Stimulated activated CD4-positive, alpha-beta T cell treated with anti-CD3 and anti-CD28 coated beads, Interleukin-4, amount 100 ng/mL, for 24 hours (primary cell): ENCODE measurements at places on chromosomes 11 and 22.

- no peak for DNase-seq
Observed at GRCh38 chr11:79094616-79095015, 346.2 kb downstream of the TENM4 start.

- DNase-seq, result no peak
Observed at GRCh38 chr11:109971184-109971523, 122.0 kb upstream of the ZC3H12C start.

- DNase-seq, result peak; percentile 58
Observed at GRCh38 chr22:27801616-27802345, at the start of gene MN1. MN1 (minus strand) TSS chr22:27801756; CDS start chr22:27800543, 1,213 bp downstream.

- DNase-seq, result no peak
Observed at GRCh38 chr11:101872171-101872882, 42.5 kb upstream of the CEP126 start.

- DNase-seq, result no peak
Observed at GRCh38 chr11:110907629-110908028, 195.4 kb upstream of the ARHGAP20 start.

DNA sequence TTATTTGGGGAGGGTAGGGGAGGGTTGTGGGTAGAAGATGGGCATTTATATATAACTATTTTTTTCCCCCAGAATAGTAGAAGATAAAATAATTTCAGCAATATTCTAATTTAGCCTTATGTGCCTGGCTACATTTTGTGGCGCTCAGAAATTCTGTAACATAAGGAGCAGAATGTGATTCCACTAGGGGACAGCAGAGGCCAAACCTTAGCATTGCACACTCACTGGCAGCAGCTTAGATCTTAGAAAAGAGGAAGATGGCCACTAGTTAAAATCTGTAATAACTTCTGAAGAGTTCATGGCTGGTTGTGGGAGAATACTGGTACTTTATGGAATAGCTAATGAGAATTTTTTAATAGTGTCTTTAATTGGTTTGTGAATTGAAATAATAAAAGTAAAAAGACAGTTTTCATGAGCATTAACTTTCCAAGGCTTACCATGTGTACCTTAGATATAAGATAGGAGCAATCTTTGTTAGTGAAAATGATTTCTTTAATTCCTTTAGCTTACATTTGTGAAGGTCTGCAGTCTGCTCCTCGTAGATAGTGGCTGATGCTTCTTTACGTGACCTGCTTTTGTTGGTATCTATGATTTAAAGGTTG, 33.1 kb downstream of the DDX10 start:
- DNase-seq, result peak; percentile 30

DNA sequence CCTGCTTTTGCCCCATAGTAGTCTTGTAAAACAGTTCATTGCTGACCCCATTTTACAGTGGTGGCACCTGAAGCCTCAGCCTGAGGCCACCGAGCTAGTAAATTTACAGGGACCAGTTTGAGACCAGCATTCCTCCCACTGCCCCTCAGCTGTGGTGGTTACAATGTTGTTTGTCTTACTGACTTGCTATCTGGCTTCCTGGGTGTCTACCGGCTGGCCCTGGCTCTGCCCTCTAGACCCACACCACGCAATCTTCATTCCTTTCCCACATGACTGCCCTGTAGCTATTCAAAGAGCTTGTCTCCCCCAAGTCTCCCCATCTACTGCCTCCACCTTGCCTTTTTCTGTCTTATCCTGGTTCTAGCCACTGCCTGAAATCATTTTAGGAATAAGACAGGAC, 20.8 kb downstream of the PIK3IP1 start:
- no peak for DNase-seq

GRCh38 chr11:45662665-45663485, 2.5 kb downstream of the CHST1 start:
- peak; percentile 32 for DNase-seq

- no peak for DNase-seq
Observed at GRCh38 chr11:98871690-98872089, 149.1 kb upstream of the CNTN5 start.

GRCh38 chr11:97610000-97610399, 1220.2 kb downstream of the JRKL start:
- DNase-seq, result no peak

- DNase-seq, result no peak
Observed at GRCh38 chr11:93067881-93068390, 98.5 kb downstream of the MTNR1B start.

DNA sequence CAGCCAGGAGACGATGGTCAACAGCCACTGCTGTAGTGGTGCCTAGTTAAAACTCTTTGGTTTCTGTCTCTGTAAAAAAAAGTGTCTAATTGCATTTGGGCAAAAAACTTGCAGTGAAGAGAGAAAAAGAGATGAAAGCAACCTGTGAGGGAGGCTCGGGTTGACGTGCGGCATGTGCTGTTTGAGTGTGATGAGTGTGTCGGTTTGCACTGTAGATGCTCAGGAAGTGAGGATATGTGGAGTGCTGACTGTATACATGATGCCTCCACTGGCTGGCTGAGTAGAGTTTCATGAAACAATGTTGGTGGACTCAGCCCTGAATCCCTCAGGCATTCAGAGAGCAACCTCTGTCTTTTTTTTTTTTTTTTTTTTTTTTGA, 4.3 kb upstream of the DGCR6L start:
- DNase-seq, result peak; percentile 51

DNA sequence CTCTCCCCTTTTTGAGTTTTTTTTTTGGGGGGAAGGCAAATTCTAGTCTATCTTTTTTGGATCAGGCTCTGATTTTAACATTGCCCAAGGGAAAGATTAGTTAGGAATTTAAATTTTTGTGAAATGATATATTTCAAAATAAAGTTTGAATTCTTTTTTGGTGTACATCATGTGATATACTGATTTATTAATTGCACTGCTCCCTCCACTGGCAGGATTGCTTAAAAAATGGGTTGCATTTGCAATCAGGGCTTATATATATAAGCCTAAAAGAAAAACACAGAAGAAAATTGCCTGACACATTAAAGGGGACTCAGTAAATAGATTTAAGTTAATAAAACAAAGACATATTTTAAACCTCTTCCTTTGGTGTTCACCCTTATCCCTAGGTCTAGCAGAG, 1.2 kb downstream of the DYNC2H1 start:
- DNase-seq, result no peak

- no peak for DNase-seq
Observed at GRCh38 chr11:115462757-115463156, 41.5 kb downstream of the CADM1 start.

- DNase-seq, result no peak
Observed at GRCh38 chr11:128288368-128288767, 299.0 kb downstream of the ETS1 start.

DNA sequence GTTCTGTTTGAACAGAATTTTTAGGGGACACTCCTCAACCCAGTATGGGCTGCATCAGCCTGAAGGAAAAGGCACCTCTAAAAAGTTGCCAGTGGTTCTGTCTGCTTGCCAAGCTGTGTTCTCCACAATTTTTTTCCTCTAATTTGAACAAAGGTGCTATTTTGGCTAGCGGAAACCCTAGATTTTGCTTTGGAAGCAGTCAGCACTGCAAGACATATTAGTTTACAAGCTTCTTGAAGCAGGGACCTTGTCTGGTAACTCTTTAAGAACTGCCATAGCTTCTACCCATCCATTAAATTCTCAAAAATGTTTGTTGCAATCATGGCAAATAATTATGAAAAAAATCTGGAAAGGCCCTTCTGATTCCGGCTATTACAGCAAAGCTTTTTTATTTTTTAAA, 75.6 kb upstream of the HEPHL1 start:
- no peak for DNase-seq

DNA sequence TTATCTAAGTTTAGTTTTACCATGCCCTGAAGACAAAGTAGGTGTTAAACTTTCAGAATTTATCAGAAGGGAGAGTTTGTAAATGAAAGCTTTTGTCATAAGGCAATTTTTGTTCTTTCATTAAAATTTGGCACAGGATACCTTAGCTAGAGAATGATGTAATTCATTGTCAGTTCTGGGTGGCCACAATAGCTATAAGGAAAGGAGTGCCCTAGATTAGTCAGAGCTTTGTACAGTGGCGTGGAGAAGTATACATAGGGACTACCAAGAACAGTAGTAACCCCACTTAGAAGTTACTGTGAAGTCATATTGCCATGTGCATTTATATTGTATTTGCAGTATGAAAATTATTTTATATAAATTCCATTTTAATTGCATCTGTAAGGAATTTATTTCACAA, 126.3 kb upstream of the CARD18 start:
- DNase-seq, result no peak

- DNase-seq, result no peak
Observed at GRCh38 chr11:12122083-12122482, 11.7 kb downstream of the MICAL2 start.

- no peak for DNase-seq
Observed at GRCh38 chr11:127675581-127675980, 675.0 kb upstream of the KIRREL3 start.
